Smooth muscle cell of the brain vasculature (primary cell): ENCODE measurements at places on chromosomes 16 and 17.

GRCh38 chr17:43448720-43449469 is 34.9 kb upstream of the DHX8 start:
- DNase-seq = no peak

- DNase-seq = no peak
Measured at GRCh38 chr17:58338841-58339754, 10.5 kb upstream of the TSPOAP1 start.

DNA sequence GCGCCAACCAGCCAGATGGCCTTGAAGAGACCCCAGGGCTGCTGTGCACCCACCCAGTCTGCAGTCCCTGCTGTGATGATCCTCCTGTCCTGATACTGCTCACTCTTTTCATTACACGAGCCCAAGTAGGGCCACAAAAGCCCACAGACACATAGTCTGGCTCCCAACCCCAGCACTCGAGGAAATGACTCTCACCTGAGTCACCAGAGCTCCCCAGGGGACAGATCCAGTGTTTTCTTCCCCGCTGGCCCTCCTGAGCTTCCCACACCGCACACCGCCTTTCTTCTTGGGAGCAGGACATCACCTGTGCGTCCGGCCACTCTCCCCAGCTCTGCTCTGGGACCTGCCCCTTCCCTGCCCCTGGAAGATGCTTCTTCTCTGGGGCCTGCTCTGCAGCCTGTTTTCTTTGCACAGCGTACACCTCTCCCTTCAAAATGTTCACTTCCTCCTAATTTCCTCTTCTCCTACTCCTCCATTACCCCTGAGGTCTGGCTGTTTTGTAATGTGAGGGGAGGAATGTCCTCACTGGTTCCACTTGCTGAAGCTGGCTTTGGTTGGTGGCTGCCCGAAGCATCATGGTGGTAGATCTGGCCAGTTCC is 2.0 kb upstream of the SCN4A start:
- DNase-seq = no peak

DNA sequence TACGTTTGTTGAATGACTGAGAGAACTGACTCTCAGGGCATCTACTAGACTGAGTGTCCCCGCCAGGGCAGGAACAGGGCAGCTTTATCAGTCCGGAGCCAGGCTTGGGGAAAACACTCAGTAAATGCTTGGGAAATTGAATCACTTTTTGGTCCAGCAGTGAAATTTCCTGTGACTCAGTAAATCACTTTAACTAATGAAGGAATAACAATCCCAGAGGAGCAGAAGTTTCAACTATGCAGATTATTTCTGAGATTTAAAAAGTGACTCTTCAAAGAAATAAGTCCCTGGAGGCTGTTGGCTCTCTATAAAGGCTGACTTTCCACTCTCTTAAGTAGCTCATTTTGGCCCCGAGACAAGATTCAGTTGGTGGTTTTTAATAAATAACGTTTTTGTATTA is 101.8 kb downstream of the FOXL1 start:
- no peak for DNase-seq

- no peak for DNase-seq
Measured at GRCh38 chr16:15529673-15530072, 95.3 kb downstream of the BMERB1 start.
